ENCODE measurements at places on chromosomes 3 and 15.

DNA sequence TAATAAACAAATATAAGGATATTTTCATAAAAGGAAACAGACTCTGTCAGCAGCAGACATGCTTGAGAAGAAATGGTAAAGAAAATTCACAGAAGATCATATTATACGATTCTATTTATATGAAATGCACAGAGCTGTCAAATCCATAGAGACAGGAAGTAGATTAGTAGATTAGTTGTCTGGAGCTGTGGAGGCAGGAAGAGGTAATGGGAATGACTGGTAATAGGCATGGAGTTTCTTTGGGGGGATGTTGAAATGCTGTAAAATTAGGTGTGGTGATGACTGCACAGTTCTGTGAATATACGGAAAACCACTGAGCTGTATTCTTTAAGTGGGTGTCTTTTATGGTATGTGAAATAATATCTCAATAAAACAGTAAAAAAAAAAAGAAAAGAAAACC lies 35.3 kb downstream of the CEP152 start:
- DNase-seq: no peak

- DNase-seq: no peak
These were observed 29.7 kb upstream of the FBLN2 start for GRCh38 chr3:13519006-13519791.

DNA sequence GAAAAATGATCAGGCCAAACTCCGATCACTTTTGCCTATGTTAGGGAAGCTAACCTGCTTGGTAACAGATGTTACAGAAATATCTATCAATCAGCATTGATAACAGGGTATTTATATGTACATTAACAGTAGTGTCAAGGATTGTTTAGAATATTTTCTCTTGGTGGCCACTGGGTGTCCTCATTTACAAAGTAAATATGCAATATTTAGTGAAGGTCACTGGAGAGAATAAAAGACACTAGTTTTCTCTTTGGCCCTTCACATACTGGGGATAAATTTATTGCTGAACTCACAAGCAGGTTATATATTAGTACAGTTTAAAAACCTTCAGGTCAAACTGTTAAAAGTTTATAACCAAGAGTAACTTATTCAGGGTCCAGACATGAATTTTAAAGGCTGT lies 69.0 kb downstream of the TIGIT start:
- no peak for DNase-seq

GRCh38 chr15:72345806-72346205 lies 25.8 kb upstream of the CELF6 start:
- no peak for DNase-seq

DNA sequence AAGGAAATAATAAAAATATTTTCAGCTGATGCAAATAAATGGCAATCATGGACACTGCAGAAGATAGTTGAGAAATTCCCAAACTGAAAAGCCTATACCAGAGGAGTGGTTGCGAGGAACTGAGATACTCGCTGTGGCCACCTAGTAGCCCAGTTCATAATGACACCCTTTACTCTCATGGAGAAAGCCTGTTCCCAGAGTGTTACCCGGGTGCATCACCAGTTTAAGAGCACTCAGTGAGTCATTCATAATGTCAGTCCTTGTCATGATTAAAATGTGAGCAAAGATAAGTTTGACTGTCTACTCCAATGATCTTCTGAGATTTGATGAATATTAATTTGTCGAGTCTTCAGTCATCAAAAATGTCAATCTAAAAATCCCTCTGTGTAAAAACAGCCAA lies 138.4 kb upstream of the LRRC3B start:
- DNase-seq: no peak

- DNase-seq: no peak
These were observed 68.9 kb downstream of the IL20RB start for GRCh38 chr3:137026701-137027100.

GRCh38 chr15:85388566-85389305 lies 8.3 kb downstream of the AKAP13 start:
- DNase-seq: no peak

All from CD4-positive, alpha-beta T cell treated with Interleukin-2 at 100 ng/mL for 4 hours (primary cell).